ENCODE measurements at places on chromosomes 7 and 10. TPM values are rescaled to one million over a fixed set of nuclear protein-coding genes. Genes with fewer than 3 reads are reported as not detected.

- H3K36me3 ChIP-seq, result no peaks in the 10 kb centered on the region
- H3K27ac ChIP-seq, result no peak overlapping the region
- no peaks in the 10 kb centered on the region for H3K27me3 ChIP-seq
- no peaks in the 10 kb centered on the region for H3K4me1 ChIP-seq
- no peak overlapping the region for H3K4me3 ChIP-seq
- no peak for DNase-seq
Observed at GRCh38 chr10:55786461-55787050, 574.5 kb downstream of the ZWINT start.

SH3PXD2A gene
- total RNA-seq, result 12.0 TPM

ZCWPW1 gene
- 145 TPM for total RNA-seq

AKR1C8 gene
- total RNA-seq, result 4.3 TPM

A1CF gene
- total RNA-seq, result not detected

DDX56 gene
- total RNA-seq, result 72.8 TPM

GRCh38 chr10:78553792-78554191 is 515.0 kb upstream of the ZMIZ1 start:
- H3K4me1 ChIP-seq, result peaks cover 18% of the 10 kb centered on the region
- no peaks in the 10 kb centered on the region for H3K36me3 ChIP-seq
- no peak overlapping the region for H3K4me3 ChIP-seq
- no peaks in the 10 kb centered on the region for H3K27me3 ChIP-seq
- no peak for DNase-seq
- no peak overlapping the region for H3K27ac ChIP-seq

DNA sequence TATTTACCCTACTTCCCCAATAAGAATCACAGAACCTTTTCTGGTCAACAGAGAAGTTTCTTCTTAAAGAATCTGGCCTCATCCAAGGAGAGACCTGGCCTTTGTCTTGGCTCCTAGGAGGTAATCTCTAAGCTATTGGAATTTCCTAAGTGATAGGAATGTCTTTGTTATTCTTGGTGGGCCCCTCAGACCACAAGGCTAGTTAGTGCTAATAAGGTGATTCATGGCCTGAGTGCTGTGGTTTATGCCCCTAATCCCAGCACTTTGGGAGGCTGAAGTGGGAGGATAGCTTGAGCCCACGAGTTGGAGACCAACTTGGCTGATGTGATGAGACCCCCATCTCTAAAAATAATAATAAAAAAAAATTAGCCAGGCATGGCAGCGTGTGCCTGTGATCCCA is 60.0 kb upstream of the CYP2C18 start:
- no peaks in the 10 kb centered on the region for H3K27me3 ChIP-seq
- DNase-seq, result no peak
- no peaks in the 10 kb centered on the region for H3K36me3 ChIP-seq
- H3K27ac ChIP-seq, result no peak overlapping the region
- no peaks in the 10 kb centered on the region for H3K4me1 ChIP-seq

GRCh38 chr7:30411897-30412296 is 66.7 kb downstream of the NOD1 start:
- H3K27me3 ChIP-seq, result no peaks in the 10 kb centered on the region
- H3K27ac ChIP-seq, result no peak overlapping the region
- no peaks in the 10 kb centered on the region for H3K4me1 ChIP-seq
- H3K36me3 ChIP-seq, result no peaks in the 10 kb centered on the region
- H3K4me3 ChIP-seq, result no peak overlapping the region

STRIP2 gene
- total RNA-seq, result 25.5 TPM

DNA sequence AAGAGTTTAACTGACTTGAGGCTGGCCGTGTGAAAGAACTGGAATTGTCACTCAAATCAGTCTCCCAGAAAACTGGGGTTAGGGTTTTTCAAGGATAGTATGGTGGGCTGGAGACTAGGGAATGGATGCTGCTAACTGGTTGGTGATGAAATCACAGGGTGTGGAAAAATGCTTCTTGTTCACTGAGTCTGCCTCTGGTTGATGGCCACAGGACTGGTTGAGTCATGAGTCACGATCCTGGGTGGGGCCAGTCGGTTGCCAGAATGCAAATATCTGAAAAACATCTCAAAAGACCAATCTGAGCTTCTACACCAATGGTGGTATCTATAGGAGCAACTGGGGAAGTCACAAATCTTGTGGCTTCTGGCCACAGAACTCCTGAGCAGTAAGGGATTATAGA is 16.3 kb upstream of the BAMBI start:
- no peaks in the 10 kb centered on the region for H3K36me3 ChIP-seq
- H3K27ac ChIP-seq, result no peak overlapping the region
- H3K27me3 ChIP-seq, result no peaks in the 10 kb centered on the region
- DNase-seq, result no peak
- H3K4me3 ChIP-seq, result no peak overlapping the region
- H3K4me1 ChIP-seq, result peaks cover 4% of the 10 kb centered on the region

GRID2IP gene
- total RNA-seq, result 1.1 TPM

- H3K27ac ChIP-seq, result no peak overlapping the region
- no peak for DNase-seq
- no peaks in the 10 kb centered on the region for H3K36me3 ChIP-seq
- no peak overlapping the region for H3K4me3 ChIP-seq
Observed at GRCh38 chr7:64874562-64875250, 28.4 kb upstream of the ZNF273 start.

GRCh38 chr7:138021889-138022288 is 20.0 kb upstream of the CREB3L2 start:
- no peaks in the 10 kb centered on the region for H3K36me3 ChIP-seq
- no peaks in the 10 kb centered on the region for H3K27me3 ChIP-seq
- DNase-seq, result no peak
- no peak overlapping the region for H3K27ac ChIP-seq

SFRP4 gene
- 9.0 TPM for total RNA-seq

WDFY4 gene
- total RNA-seq, result 10.2 TPM

GRCh38 chr7:142000244-142000643 is 4.6 kb downstream of the MGAM start:
- H3K36me3 ChIP-seq, result no peaks in the 10 kb centered on the region
- no peak overlapping the region for H3K4me3 ChIP-seq
- no peak overlapping the region for H3K27ac ChIP-seq
- H3K4me1 ChIP-seq, result no peaks in the 10 kb centered on the region

- no peak overlapping the region for H3K27ac ChIP-seq
- no peaks in the 10 kb centered on the region for H3K27me3 ChIP-seq
- H3K36me3 ChIP-seq, result no peaks in the 10 kb centered on the region
- no peak for DNase-seq
- no peaks in the 10 kb centered on the region for H3K4me1 ChIP-seq
- no peak overlapping the region for H3K4me3 ChIP-seq
Observed at GRCh38 chr10:61119573-61119972, 175.6 kb upstream of the RHOBTB1 start.

SRGN gene
- total RNA-seq, result 35.8 TPM

PCDH15 gene
- total RNA-seq, result 1.7 TPM

DNA sequence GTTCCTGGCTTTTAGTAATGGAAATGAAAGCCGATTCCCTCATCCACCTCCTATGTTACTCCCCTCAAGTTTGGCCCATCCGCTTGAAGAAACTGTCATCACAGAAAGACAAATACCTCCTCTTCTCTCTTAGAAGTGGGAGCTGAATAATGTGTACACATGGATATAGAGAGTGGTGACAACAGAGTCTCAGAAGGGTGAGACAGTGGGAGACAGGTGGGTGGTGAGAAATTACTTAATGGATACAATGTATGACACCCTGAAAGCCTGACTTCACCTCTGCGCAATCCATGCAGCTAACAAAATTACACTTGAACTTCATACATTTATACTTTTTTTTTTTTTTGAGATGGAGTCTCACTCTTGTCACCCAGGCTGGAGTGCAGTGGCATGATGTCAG is 217.5 kb downstream of the SKIDA1 start:
- H3K27me3 ChIP-seq, result no peaks in the 10 kb centered on the region
- no peak overlapping the region for H3K27ac ChIP-seq
- peaks cover 3% of the 10 kb centered on the region for H3K4me1 ChIP-seq

- H3K36me3 ChIP-seq, result no peaks in the 10 kb centered on the region
- no peaks in the 10 kb centered on the region for H3K4me1 ChIP-seq
- H3K4me3 ChIP-seq, result no peak overlapping the region
- H3K27me3 ChIP-seq, result no peaks in the 10 kb centered on the region
- no peak for DNase-seq
- H3K27ac ChIP-seq, result no peak overlapping the region
Observed at GRCh38 chr10:42959833-42960232, 117.0 kb upstream of the RET start.

CLDN3 gene
- 1.9 TPM for total RNA-seq

GRCh38 chr10:89207181-89207800 is at the start of gene CH25H:
Gene CH25H (minus strand): TSS chr10:89207317. CDS start chr10:89207292, 25 bp downstream.
- peak within 1 kb of the TSS; percentile 62 for H3K27ac ChIP-seq
- no peaks in the 10 kb centered on the region for H3K27me3 ChIP-seq
- no peaks in the 10 kb centered on the region for H3K36me3 ChIP-seq
- peak within 1 kb of the TSS; percentile 58 for H3K4me3 ChIP-seq
- DNase-seq, result peak; percentile 87

PLCE1 gene
- 8.2 TPM for total RNA-seq

OR9A2 gene
- 0.99 TPM for total RNA-seq

GRCh38 chr7:137165786-137166185 is 177.7 kb downstream of the PTN start:
- H3K4me1 ChIP-seq, result no peaks in the 10 kb centered on the region
- H3K27ac ChIP-seq, result no peak overlapping the region
- H3K4me3 ChIP-seq, result no peak overlapping the region
- no peaks in the 10 kb centered on the region for H3K36me3 ChIP-seq
- no peak for DNase-seq

- peak; percentile 62 for DNase-seq
- H3K4me3 ChIP-seq, result no peak overlapping the region
- no peak overlapping the region for H3K27ac ChIP-seq
Observed at GRCh38 chr7:47508389-47509380, 73.2 kb downstream of the TNS3 start.

- no peaks in the 10 kb centered on the region for H3K36me3 ChIP-seq
- DNase-seq, result peak; percentile 69
- peak overlapping the region; percentile 95 for H3K27ac ChIP-seq
- peak overlapping the region; percentile 81 for H3K4me3 ChIP-seq
- H3K4me1 ChIP-seq, result peaks cover 10% of the 10 kb centered on the region
Observed at GRCh38 chr7:149496642-149497391, 792 bp downstream of the ZNF746 start.

ANKRD61 gene
- 6.8 TPM for total RNA-seq

DNA sequence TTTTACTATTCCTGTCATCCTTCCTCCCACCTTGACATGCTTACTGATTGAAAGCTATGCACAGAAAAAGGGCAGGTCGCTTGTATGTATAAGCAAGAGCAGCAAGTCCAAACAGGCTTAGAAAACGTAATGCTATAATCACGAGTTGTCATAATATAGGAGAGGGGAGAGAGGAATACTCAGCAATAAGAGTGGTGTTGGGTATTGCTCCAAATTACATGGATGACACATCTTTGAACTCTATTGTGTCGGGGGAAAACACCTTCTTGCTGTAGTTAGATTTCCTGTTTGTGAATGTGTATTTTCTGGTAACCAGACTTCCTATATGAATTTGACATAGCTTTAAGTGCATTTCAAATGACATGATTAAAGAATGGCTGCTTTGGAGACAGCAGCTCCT is 7.5 kb downstream of the MET start:
- H3K4me1 ChIP-seq, result no peaks in the 10 kb centered on the region
- no peaks in the 10 kb centered on the region for H3K27me3 ChIP-seq
- DNase-seq, result no peak
- H3K4me3 ChIP-seq, result no peak overlapping the region
- no peak overlapping the region for H3K27ac ChIP-seq

- no peak for DNase-seq
- peaks cover 1% of the 10 kb centered on the region for H3K4me1 ChIP-seq
- H3K36me3 ChIP-seq, result no peaks in the 10 kb centered on the region
- no peak overlapping the region for H3K4me3 ChIP-seq
Observed at GRCh38 chr7:155800301-155800700, 12.0 kb downstream of the SHH start.

NACAD gene
- 12.0 TPM for total RNA-seq

- no peaks in the 10 kb centered on the region for H3K27me3 ChIP-seq
- H3K4me1 ChIP-seq, result no peaks in the 10 kb centered on the region
- H3K4me3 ChIP-seq, result no peak overlapping the region
Observed at GRCh38 chr7:149179241-149179640, 16.1 kb upstream of the ZNF282 start.

- DNase-seq, result no peak
- no peaks in the 10 kb centered on the region for H3K36me3 ChIP-seq
- H3K4me1 ChIP-seq, result no peaks in the 10 kb centered on the region
Observed at GRCh38 chr7:101567230-101567629, 61.9 kb downstream of the MYL10 start.

GRCh38 chr7:111393011-111393754 is 169.1 kb downstream of the IMMP2L start:
- no peaks in the 10 kb centered on the region for H3K27me3 ChIP-seq
- peak; percentile 43 for DNase-seq
- peak overlapping the region; percentile 75 for H3K27ac ChIP-seq
- H3K4me1 ChIP-seq, result peaks cover 29% of the 10 kb centered on the region
- H3K36me3 ChIP-seq, result no peaks in the 10 kb centered on the region

- no peaks in the 10 kb centered on the region for H3K27me3 ChIP-seq
- H3K4me1 ChIP-seq, result no peaks in the 10 kb centered on the region
- no peaks in the 10 kb centered on the region for H3K36me3 ChIP-seq
- H3K4me3 ChIP-seq, result no peak overlapping the region
- no peak for DNase-seq
Observed at GRCh38 chr7:24152356-24152755, 131.6 kb upstream of the NPY start.

DNA sequence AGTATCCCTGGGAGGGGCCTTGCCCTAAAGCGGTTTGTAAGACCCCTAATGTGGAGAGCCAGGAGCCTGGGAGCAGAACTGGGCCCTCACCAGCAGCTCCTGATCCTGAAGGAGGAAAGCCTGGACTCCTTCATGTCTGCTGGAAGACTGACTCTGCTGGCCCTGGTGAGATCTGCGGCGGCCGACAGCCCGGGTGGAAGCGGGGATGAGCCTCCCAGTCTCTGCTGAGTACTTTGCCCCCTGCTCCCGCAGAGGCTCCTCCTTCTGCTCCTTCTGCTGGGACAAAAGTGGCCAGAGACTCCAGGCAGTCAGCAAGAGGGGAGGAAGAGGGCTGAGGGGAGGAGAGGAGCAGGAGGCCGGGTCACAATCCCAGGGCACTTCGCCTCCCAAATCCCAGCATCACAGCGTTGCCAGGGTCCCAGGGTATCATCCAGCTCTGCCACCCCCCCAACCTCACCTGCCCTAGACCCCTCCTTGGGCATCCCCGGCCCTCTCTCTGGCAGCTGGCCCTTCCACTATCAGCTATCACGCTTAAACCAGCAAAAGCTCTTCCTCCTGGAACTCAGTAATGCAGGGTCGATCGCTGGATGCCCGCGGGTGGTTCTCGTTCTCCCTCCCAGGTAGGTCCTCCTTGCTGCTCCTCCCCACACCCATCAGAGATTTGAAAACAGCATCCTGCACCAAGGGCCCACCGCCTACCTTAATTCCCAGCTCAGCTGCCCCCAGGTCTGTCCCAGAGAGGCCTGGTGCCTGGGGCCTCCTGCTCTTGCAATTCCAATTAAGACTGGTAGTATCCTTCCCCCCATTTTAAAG is 7.9 kb downstream of the TBATA start:
- H3K4me3 ChIP-seq, result no peak overlapping the region
- peak; percentile 6 for DNase-seq
- no peaks in the 10 kb centered on the region for H3K36me3 ChIP-seq
- H3K27me3 ChIP-seq, result no peaks in the 10 kb centered on the region

All from testis (tissue), 5 donors.